ENCODE measurements at places on chromosomes 4 and X. TPM values are rescaled to one million over a fixed set of nuclear protein-coding genes. Genes with fewer than 3 reads are reported as not detected.

UGT2B17 gene
- polyA plus RNA-seq = 0.08 TPM

RAB41 gene
- polyA plus RNA-seq = not detected

KLF8 gene
- polyA plus RNA-seq = 3.9 TPM

TSR2 gene
- polyA plus RNA-seq = 39.5 TPM

UCP1 gene
- polyA plus RNA-seq = not detected

PABPC5 gene
- polyA plus RNA-seq = 0.34 TPM

SLC10A4 gene
- 1.9 TPM for polyA plus RNA-seq

TRO gene
- 1.9 TPM for polyA plus RNA-seq

PDCL2 gene
- polyA plus RNA-seq = not detected

CT45A1 gene
- polyA plus RNA-seq = not detected

SSX3 gene
- polyA plus RNA-seq = not detected

All from lung (tissue), 17 donors.